ENCODE measurements at places on chromosomes 6 and 20. TPM values are rescaled to one million over a fixed set of nuclear protein-coding genes. Genes with fewer than 3 reads are reported as not detected.

FGD2 gene
- not detected for total RNA-seq

- H3K27me3 ChIP-seq, result no peaks in the 10 kb centered on the region
- H3K4me1 ChIP-seq, result peaks cover 7% of the 10 kb centered on the region
These were observed 10.0 kb downstream of the TXNDC5 start for GRCh38 chr6:7900621-7901020.

- no peaks in the 10 kb centered on the region for H3K36me3 ChIP-seq
- H3K27ac ChIP-seq, result peak overlapping the region; percentile 95
- no peaks in the 10 kb centered on the region for H3K27me3 ChIP-seq
- DNase-seq, result no peak
- peaks cover 9% of the 10 kb centered on the region for H3K4me1 ChIP-seq
- peak overlapping the region; percentile 94 for H3K4me3 ChIP-seq
These were observed 763 bp downstream of the KLC4 start for GRCh38 chr6:43060034-43060754.

GRCh38 chr20:9454791-9455190, 59.6 kb upstream of the LAMP5 start:
- H3K4me1 ChIP-seq, result no peaks in the 10 kb centered on the region
- no peak for DNase-seq
- no peaks in the 10 kb centered on the region for H3K27me3 ChIP-seq
- H3K27ac ChIP-seq, result no peak overlapping the region
- H3K4me3 ChIP-seq, result no peak overlapping the region

DNA sequence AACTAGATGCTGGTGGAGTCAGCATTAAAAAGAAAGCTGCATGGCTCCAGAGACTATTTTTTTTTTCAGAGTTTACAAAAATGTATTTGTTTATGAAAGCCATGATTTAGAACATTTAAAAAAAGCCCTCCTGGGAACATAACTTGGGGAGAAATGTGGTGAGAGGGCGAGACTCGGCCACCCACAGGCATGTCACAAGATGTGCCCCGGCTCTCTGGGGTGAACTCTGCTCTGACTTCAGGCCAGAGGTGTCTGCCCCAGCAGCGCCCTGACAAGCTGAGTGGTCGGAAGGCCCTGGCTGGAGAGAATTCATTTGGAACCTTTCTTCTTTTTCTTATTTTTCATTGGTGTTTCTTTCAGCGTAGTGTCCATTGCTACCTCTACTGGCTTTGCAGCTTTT, 21.7 kb upstream of the RFPL4B start:
- H3K36me3 ChIP-seq, result peaks cover 16% of the 10 kb centered on the region
- no peak overlapping the region for H3K4me3 ChIP-seq
- no peak for DNase-seq
- peaks cover 4% of the 10 kb centered on the region for H3K4me1 ChIP-seq
- no peaks in the 10 kb centered on the region for H3K27me3 ChIP-seq

All from glutamatergic neuron (in vitro differentiated cells).